ENCODE measurements at places on chromosomes 11 and 22. TPM values are rescaled to one million over a fixed set of nuclear protein-coding genes. Genes with fewer than 3 reads are reported as not detected.

GRCh38 chr11:110776081-110776480 lies 63.8 kb upstream of the ARHGAP20 start:
- no peak for DNase-seq

SHANK2 gene
- not detected for total RNA-seq

NXPE1 gene
- not detected for total RNA-seq

GRCh38 chr22:26534874-26535602 lies 22.8 kb upstream of the TFIP11 start:
- DNase-seq, result no peak

GRCh38 chr11:12189543-12190235 lies 79.3 kb downstream of the MICAL2 start:
- no peak for DNase-seq

DNA sequence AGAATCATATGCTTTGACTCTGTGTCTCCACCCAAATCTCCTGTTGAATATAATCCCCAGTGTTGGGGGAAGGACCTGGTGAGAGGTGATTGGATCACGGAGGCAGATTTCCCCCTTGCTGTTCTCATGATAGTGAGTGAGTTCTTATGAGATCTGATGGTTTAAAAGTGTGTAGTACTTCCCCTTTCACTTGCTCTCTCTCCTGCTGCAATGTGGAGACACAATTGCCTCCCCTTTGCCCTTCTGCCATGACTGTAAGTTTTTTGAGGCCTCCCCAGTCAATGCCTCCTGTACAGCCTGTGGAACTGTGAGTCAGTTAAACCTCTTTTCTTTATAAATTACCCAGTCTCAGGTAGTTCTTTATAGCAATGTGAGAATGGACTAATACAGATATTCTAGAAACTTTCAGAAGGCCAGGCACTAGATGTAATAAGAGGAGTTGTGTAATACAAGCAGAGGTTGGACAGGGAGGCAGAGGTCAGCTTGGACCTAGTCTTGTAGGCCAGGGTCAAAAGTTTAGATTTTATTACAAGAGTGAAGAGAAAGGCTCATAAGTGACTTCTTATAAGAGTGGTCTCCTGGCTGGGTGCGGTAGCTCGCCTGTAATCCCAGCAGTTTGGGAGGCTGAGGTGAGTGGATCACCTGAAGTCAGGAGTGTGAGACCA lies 9.3 kb upstream of the SERPING1 start:
- no peak for DNase-seq

DNA sequence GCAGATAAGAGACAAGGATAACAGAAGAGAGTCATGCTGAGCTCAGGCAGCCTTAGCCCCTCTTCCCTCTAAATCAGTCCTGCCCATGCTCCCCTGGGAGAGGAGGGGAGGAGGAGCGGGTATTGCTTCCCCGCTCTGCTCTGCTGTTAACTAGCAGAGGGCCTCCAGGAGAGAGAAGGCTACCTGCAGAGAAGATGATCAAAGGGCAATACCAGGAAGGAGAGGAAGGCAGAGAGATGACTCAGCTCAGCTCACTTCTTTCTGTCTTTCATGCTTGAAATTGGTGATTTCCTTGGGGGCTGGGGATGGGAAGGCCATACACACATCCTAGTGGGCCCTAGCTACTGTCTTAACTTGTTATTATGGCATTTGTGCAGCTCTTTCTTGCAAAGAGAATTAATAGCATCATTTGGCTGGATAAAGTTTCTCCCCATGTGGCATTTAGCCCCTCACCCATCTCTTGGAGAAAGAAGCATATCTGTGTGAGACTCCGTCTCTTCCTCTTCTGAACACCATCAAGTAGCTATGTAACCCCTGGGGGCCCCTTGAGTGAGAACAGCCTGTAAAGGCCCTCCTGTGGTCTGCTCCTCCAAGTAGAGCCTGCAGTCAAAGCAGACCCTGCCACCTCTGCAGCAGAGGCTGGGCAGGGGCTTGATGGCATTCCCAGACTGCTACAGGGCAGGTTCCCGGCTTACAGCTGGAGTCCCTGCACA lies 33.4 kb upstream of the AMOTL1 start:
- DNase-seq, result no peak

SCN2B gene
- 0.02 TPM for total RNA-seq

- DNase-seq, result no peak
Measured at GRCh38 chr22:40183029-40183581, 5.4 kb downstream of the TNRC6B start.

- no peak for DNase-seq
Measured at GRCh38 chr11:44313761-44314489, 4.0 kb upstream of the ALX4 start.

- DNase-seq, result no peak
Measured at GRCh38 chr11:104465321-104465720, 301.4 kb upstream of the PDGFD start.

- no peak for DNase-seq
Measured at GRCh38 chr22:50581950-50582492, 628 bp downstream of the CHKB start.

IGLL5 gene
- not detected for total RNA-seq

DNA sequence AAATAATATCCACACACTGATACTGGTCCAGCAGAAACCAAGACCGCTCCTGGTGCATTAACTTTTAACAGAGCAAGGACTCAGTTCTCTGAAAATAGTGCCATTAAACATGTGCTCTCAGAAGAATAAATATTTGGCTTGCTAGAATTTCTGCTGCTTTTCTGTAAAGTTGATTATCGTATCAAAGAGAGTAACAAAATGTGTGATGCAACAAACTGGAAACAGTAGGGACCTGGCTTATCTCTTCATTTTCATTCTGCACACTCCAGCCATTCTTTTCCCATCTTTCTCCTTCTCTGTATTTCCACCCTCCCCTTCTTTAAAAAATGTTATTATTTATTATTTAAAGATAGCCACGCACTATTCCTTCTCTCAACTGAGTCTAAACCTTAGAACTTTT lies 43.9 kb downstream of the WT1 start:
- no peak for DNase-seq

DNA sequence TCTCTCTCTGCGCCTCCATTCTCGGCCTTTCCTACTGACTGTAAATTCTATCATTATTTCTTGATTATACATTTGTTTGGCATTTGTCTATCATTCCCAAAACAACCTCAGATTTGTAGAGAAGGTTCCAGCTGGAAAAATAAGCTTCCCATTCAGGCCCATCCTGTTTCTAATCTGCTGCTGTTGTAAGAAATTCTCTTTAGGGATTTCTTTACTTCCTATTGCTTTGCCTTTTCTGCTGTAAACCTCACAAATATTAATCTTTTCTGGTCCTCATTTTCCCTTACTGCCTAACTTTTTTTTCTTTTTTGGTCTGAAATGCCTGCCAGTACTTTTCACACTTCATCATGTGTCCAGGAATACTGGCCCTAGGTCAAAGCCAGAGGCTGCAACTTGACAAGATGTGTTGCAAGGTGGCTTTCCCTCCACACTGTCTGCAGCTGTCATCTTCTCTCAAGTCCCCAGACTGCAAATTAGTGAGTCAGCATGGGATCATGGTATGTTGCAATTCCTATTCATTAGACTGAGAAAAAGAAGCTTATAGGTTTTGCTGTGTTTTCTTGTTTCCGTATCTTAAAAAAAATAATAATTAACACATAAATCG lies 858.7 kb upstream of the CHORDC1 start:
- no peak for DNase-seq

SCGB1D4 gene
- not detected for total RNA-seq

- DNase-seq, result no peak
Measured at GRCh38 chr11:87422566-87422965, 384.8 kb downstream of the TMEM135 start.

DNA sequence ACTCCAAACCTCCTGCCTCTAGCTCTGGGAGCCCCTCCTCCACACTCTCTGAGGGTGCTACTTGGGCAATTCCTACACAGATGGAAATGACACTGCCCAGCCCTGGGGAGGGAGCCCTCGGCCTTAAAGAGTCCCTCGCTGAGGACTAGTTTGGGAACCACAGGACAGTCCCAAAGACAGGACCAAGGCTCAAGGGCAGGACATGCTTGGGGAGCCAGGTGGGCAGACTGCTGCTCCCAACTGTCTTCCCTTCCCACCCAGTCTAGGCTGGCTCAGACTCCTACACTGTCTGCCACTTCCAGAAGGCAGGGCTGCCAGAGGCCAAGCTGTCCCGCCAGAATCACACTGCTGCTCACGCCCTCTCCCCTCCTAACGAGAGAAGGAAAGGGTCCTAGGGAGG lies 9.8 kb downstream of the ARRB1 start:
- no peak for DNase-seq

CDC42EP1 gene
- total RNA-seq, result 1.1 TPM

DNA sequence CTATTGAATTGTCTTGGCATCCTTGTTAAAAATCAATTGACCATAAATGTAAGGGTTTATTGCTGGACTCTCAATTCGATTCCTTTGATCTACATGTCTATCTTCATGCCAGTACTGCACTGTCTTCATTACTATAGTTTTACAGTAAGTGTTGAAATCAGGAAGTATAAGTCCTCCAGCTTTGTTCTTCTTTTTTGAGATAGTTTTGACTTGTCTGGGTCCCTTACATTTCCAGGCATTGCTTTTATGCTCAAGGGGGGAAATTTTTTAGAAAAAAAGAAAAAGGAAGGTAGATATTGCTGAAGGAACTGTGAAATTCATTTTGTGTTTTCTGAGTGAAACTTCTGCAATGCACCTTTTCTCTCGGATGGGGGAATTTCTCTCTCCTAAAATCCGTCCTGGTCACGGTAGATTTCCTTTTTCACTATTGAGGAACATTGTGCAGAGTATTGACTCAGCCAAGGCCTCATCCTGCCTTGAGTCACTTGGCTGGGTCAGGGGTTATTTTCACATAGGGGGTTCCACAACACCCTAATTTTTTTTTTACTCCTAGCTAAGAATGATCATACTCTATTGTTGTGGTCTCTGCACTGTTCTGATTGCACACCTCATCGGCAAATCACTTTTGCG lies 2.8 kb upstream of the ACER3 start:
- DNase-seq, result no peak

DNA sequence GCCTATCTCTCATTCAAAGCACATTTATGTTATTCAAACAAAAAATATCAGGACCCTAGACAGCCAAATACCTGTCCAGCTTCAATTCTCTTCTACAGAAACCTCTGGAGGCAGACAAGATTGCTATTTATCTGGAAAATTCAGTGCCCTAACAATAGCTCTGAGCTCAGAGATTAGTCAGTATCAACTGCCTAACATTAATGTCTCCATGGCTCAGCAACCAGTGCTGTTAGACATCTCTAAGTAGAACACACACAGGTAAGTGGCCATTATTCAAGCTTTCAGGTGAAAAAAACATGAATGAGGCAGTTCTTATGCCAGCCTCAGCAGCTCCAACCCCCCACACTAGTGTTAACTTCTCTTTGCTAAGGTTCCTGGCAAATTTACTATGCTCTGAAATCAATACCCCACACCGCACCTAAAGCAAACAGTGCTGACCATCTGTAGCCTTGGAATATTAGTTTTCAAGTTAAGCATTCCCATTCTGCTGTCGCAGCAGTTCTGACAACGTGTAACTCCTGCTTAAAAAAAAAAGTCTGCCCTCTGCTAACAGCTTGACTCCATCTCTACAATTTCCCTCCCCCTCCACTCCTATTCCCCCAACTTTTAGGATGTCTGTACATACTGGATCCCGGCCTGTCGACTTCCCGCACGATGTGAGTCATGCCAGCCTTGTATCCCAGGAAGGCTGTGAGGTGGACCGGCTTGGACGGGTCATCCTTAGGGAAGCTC lies 1.5 kb downstream of the RPL3 start:
- no peak for DNase-seq
